Mammary epithelial cell (primary cell): ENCODE measurements at places on chromosomes 6 and 20. TPM values are rescaled to one million over a fixed set of nuclear protein-coding genes. Genes with fewer than 3 reads are reported as not detected.

DNA sequence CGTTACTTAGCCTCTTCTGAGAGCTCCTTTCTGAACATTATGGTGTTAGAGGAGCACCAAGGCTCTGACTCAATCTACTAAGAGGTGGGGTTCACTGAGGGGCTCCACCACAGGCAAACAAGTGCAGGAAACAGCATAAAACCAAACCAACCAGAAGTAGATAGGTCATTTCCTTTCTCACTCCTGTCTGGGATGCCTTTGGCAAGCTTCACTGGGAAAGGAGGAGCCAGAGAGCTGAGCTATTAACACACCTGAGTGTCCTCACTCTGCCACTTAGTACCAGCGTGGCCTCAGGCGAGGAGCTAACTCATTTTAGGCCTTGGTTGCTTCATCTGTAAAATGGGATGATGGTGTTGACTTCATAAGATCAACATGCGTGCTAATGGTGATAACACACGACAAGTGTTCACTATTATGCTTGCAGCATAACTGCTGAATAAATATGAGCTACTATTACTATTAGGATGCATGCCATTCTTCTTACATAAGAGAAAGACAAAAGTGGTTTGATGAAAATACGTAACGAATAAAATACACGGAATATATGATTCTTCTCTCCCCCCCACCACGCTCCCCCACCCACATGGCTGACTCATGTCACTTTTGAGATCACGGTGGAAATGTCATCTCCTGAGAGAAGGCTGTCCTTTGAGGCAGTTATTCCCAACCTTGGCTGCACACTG, 185.4 kb downstream of the BCAS1 start:
- no peak for DNase-seq

- no peak for DNase-seq
Measured at GRCh38 chr6:5067305-5067704, 17.8 kb upstream of the PPP1R3G start.

- DNase-seq, result no peak
Measured at GRCh38 chr20:51185277-51185676, 162.4 kb upstream of the KCNG1 start.

Gene GHRH
- not detected in 2 replicates for total RNA-seq

DNA sequence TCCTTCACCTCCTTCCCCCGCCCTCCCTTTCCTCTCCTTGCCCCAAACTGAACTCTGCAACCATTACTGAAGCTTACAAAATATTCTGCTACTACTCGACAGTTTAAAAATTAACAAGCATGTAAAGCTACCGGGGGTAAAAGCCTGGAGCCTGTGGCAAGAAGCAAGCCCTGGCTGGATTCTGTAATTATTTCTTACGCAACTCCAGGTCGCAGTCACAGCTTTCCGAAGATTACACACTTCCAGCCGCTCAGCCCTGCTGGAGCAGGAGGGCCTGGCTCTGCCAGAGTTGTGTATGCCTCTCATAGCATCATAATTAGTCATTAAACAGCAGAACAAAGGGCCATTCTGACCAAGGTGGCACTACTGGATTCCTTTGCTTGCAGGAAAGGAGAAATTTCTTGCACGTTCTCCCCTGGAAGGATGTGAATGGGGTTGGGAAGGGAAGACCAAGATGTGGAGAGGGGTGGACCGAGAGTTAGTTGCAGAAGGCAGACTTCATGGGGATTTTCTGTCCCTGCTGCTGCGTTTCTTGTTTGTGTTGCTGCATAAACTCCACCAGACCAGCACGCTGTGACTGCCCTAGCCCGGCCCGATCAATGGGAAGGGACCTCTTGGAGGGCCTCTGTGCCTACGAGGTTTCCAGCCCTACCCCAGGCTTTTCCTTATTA, 23.6 kb downstream of the FOXQ1 start:
- peak; percentile 97 for DNase-seq

DNA sequence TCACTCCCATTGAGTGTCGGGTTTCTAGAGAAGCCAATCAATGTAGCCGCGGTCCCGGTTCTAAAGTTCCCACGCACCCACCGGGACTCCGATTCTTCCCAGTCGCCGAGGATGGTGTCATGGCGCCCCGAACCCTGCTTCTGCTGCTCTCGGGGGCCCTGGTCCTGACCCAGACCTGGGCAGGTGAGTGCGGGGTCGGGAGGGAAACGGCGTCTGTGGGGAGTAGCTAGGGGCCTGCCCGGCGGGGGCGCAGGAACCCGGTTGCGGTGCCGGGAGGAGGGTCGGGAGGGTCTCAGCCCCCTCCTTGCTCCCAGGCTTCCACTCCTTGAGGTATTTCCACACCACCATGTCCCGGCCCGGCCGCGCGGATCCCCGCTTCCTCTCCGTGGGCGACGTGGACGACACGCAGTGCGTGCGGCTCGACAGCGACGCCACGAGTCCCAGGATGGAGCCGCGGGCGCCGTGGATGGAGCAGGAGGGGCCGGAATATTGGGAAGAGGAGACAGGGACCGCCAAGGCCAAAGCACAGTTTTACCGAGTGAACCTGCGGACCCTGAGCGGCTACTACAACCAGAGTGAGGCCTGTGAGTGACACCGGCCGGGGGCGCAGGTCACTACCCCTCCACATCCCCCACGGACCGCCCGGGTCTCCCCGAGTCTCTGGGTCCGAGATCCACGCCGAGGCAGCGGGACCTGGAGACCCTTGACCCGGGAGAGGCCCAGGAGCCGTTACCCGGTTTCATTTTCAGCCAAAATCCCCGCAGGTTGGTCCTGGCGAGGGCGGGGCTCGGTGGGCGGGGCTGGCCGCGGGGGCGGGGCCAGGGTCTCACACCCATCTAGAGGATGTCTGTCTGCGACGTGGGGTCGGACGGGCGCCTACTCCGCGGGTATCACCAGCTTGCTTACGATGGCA, 35.2 kb upstream of the HLA-G start:
- DNase-seq, result peak; percentile 48

Gene PTK7
- 128 and 141 TPM in 2 replicates for total RNA-seq

Gene COL9A3
- total RNA-seq, result not detected in 2 replicates

DNA sequence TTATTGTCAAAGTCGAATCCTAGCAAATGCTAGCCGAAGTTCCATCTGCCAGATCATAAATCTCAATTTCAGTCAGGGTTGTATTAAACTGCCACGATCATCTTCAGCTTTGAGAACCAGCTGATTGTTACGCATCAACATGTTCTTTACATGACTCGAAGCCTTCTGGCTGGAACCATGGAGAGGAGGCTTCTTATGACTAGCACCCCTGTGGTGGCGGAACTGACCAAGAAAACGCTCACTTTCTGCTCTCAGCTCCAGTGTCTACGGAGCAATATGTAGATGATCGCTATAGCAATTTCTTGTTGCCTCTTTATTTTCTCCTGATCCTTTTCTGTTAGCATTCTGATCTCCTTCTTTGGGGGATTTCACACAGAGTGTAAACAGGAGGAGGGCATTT, 479.4 kb upstream of the SLC35B3 start:
- no peak for DNase-seq

GRCh38 chr6:106244521-106244920, 81.0 kb downstream of the ATG5 start:
- DNase-seq, result no peak
